ENCODE measurements at places on chromosomes 2 and 18.
A peak's percentile ranks its signal among the peaks of the same experiment; 100 is the strongest.

GRCh38 chr2:166897666-166898065, 9.4 kb downstream of the XIRP2 start:
- no peak for DNase-seq

DNA sequence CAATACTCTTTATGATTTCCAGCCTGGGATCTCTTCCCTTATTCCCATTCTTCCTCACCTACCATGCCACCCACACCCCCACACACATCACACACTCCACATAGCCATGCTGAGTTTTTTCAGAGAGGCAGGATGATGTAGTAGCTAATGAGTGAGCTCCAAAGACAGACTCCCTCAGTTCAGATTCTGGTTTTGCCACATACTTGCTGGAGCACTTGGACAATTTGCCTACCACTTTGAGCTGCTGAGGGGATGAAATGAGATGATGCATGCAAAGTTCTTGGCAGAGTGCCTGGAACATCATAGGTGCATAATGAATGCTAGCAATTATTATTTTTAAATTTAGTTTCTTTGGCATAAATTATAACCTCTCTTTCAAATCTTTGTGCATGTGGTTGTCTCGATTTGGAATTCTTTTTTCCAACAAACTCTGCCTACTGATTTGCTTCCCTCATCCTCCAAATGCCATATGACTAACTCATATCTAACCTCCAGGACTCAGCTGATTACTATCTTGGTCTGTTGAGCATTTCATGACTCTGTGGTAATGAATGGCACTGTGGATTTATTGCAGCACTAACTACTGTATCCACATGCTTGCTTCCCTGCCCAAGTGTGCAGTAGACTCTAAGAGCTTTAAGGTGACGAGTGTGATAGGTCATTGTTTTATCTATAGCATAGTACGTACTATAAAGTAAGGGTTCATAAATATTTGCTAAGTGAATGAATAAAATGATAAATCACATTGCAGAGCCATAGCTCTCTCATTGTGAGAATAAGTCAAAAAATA, 99.1 kb downstream of the TACR1 start:
- DNase-seq = peak; percentile 60

- no peak for DNase-seq
These were observed 105.4 kb downstream of the FAM210A start for GRCh38 chr18:13620818-13621445.

DNA sequence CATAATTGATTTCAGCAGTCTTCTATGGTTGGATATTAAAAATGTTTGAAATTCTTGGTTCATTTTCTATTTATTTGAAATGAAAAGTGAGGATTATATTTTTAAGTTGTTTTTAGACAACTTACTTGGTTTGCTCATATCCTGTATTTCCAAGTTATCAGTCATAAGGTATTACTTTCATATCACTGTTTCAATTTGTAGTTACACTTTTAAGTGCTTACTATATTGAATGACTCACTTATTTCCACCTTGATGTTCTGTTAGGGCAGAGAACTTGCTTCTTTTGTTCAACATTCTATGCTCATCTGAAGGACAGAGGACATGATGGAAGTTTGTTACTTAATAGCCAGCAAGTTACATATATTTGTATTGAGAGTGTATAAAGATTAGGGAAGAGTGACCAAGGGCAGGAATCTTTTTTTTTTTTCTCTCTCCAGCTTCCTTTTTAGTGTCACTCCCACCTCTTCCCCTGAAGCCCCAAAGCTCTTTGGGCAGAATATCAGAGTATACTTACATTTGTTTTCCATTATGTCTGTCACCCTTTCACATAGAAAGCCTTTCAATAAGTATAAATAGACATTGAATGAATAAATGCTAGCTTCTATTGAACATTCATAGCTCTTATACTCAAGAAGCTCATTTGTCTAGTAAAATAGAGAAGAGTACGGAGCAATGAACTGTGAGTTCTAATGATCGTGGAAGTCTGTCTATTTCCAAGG, 28.1 kb downstream of the PIK3C3 start:
- no peak for DNase-seq

DNA sequence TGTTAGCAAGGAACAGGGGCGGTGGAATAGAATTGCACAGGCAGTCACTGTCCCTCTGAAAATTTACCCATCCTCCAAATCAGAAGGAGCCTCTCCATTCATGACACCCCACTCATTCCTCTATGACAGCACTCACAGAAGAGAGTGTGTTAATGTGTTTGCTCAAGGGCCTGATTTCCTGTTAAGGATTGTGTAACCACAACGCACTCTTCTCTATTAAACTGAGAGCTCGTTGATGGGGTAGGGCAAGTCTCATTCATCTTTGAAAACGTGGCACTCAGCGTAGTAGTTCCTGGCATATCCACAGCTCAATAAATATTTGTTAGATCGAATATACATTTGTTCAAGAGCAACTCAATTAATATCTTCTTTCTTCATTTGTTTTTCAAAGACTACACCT, 106.4 kb downstream of the VAPA start:
- no peak for DNase-seq

DNA sequence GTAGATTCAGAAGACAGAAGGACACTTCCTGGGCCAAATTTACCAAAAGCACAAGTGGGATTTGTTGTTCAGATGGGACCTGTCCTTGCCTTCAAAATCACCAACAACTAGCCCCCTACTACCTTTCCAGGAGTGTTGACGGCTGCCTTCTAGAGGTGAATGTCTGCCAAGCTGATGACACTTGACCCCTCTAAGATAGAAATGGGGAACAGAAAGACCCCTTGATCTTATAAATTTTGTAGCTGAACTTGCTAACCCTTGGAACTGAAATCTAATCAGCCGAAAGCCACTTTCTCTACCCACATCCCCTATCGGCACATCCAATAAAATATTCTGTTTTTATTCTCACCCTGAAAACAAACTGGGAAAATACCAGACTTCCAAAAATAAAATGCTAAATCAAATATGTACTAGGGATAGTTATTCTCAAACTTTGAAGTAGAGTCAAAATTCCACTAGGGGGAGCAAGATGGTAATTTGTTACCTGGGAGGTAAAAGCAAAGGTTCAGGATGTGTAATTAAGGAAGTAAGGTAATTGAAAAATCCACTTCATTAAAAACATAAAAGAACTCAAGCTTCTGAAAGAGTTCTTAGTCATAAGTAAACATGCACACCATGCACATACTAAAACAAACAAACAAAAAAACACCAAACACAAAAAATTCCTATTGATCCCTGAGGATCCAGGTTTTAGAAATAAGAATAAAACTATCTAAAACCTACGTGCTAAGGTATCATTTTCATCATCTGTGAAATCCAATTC, 119.2 kb downstream of the ANKRD44 start:
- DNase-seq = no peak

DNA sequence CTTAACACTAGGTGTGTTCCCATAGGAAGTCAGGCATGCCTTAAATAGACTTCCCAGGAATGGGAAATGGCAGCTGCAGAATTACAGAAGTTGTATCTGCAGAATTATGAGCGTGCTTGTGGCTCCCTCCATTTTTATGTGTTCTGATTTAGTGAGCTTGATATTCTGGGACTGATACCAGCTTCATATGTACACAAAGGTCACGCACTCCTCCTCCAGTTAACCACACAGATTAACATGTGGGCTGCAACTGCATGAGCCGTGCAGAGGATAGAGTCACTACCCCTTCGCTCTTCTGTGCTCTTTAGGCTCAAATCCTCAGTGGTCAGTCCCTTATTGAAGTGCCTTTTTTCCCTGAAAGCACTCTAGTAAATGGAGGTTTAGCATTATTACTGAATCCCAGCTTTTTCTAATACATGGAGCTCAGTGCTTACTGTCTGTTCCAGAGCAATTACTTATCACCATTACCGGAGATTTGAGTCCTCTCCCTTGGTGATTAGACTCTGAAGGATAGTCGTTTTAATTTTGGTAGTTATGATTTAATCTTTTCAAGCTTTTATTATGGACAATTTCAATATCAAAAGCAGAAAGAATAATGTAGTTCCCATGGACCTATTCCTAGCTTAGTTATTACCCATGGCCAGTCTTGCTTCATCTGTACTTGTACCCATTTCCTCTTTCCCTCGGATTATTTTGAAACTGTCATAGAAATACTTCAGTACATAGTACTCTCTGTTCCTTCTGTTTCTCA, 238.3 kb downstream of the PRKCE start:
- DNase-seq = no peak

DNA sequence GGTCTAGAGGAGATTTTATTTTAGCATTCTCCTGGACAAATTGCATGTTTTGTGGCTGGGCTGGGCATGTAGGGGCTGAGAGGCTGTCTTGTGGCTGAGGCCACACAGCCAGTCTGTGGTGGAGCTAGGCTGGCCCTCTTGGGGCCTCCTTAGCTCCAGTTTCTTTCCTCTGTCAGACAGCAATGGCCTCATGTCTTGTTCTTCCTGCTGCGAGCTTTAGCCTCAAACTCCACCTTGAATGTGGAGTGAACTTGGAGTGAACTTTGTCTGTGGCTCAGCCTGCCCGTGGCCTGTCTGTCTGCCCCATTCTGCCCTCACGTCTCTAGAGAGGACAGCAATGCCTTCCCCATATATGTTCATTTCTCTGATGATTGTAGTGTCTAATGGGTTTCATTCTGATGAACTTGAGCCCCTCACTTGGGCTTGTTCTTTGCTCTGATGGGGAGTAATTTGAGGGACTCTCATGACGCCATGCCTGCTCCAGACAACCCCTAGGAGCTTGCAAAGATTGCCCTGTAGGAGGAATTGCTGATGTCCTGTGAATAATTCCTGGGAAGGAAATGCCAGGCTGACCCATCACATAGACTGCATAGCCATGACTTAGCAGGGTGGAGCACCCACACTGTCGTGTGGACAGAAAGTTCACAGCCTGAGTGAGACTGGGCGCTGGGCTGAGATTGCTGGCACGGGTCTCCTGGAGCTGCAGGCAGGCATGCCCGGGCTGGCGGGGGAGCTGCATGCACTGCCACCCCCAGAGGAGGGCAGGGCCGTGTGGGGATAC, 42.6 kb downstream of the ASAP2 start:
- DNase-seq = no peak

GRCh38 chr18:76572518-76573247, 77.6 kb upstream of the ZNF516 start:
- no peak for DNase-seq

- no peak for DNase-seq
These were observed 25.4 kb upstream of the SCN7A start for GRCh38 chr2:166519391-166519962.

DNA sequence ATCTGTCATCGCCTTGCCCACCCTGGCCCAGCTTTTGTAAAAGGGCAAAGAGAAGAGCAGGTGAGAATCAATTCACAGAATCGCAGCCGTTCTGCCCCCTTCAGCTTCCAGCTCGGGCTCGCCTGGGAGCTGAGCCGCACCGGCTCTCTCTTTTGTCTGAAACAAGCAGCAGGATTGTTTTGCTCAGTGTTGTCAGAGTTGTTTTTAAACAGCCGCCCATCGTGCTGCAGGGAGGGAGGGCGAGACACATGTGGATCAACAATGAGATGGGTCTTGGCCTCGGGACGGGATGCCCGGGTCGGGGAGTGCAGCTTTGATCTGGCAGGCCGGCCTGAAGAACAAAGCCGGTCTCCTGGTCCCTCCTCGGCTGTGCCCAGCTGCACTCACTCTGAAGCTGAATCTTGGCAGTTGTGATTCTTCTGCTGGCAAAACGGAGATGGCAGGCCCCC, 39.7 kb upstream of the HDAC4 start:
- no peak for DNase-seq

- no peak for DNase-seq
These were observed 35.0 kb downstream of the SNED1 start for GRCh38 chr2:241033336-241033987.

DNA sequence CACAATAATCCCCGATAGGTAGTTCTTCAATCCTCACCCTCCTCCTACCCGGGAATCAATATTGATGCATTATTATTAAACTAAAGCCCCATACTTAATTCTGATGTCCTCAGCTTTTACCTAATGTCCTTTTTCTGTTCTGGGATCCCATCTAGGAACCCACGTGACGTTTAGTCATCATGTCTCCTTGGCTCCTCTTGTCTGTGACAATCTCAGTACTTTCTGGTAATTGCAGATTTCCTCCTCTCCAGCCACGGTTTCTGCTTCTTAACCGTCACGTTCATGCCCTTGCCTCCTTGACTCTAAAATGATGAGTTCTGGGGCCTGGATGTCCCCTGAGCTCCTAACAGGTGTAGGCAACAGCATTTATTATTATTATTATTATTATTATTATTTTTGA, 2.9 kb upstream of the DGKD start:
- no peak for DNase-seq

- no peak for DNase-seq
These were observed 425.1 kb downstream of the RND3 start for GRCh38 chr2:150062416-150062815.

DNA sequence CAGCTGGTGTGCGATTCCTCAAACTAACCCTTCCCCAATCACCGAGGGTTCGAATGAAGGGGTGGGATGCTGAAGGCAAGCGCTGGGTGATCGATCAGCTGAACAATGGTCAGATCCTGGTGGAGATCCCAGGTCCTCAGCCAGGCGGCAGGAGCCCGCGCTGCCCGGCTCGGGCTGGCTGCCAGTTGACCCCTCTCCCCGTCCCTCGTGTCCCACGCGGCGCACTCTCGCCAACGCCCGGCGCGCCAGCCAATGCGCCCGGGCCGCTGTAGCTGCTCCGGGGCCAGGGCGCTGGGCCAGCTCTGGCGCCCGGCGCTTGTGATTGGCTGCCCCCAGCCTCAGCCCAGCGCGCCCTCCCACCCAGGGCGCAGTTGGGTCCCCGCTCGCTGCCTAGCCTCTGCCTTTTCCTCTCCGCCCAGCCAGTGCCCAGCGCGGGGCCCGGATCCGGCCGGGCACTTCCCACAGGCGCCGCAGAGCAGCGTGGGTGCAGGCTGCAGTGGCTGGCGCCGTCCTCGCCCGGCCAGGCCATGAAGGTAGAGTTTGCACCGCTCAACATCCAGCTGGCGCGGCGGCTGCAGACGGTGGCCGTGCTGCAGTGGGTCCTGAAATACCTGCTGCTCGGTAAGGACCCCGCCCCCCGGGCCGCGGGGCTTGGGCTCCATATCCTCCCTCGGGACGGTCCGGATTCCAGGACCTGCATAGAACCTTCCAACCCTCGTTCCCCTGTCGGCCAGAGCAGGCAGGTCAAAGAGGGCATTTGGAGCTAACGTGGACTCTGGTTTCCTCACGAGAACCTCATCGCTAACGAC, at the start of gene MOGAT1:
TSS of gene MOGAT1 (plus strand) at position 400 of the 809 bp plus-strand sequence. CDS start at position 528, 128 bp downstream.
- DNase-seq = no peak

DNA sequence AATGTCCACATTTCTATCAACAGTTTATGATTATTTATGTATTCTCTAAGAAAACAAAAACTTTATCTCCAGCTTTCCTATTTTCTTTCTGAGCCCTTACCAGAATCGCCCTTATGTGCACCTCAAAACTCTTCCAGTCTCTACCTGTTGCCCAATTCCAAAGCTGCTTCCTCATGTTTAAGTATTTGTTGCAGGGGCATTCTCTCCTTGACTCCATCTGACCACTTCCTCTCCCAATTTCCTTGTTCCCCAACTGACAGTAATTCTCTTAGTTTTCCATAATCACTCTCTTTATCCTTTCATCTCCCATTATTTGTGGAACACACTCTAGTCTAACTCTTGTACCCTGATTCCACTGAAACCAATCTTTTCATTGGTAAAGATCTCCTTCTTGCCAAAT, 105.4 kb upstream of the RBBP8 start:
- no peak for DNase-seq

GRCh38 chr18:13216092-13216582, 2.4 kb upstream of the LDLRAD4 start:
- DNase-seq = peak; percentile 31

- DNase-seq = no peak
These were observed 1.5 kb downstream of the PPIG start for GRCh38 chr2:169585673-169586072.
